H54 (cell line): ENCODE measurements at places on chromosomes 13 and 19.

DNA sequence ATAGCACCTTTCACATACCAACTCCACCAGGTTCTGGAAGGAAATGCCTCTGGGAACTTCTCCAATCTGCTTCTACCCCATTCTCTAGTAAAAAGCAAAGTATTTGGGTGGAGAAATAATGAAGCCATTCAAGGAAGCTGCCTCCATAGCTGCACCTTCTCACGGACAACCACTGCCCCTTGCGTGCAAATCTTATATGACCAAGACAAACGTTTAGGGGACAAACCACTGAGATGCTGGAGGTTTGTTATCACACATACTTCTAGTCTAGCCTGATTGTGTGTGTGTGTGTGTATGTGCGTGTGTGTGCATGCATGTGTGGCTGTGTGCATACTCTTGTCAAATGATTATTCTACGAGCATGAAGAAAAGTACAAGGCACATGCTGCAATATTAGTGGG is 6.5 kb upstream of the METTL21C start:
- no peak for DNase-seq

DNA sequence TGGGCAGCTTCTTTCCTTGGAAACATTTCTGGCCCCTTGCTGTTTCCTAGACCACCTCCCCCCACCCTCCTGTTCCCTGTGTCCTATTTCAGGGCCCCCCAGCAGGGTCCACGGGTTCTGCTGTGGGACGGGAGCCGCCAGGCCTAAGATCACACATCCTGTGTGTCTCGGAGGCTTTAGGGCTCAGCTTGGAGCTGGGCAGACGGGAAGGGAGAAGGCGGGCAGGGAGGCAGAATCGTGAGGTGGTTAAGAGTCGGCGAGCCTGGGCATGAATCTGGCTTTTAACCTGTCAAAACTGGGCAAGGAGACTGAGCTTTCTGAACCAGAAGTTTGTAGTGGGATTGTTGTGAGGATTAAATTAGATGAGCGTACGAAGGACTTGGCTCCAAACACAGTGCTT is 4.8 kb downstream of the KCNC3 start:
- no peak for DNase-seq

- no peak for DNase-seq
Measured at GRCh38 chr19:41753936-41754529, 1.3 kb upstream of the CEACAM6 start.

DNA sequence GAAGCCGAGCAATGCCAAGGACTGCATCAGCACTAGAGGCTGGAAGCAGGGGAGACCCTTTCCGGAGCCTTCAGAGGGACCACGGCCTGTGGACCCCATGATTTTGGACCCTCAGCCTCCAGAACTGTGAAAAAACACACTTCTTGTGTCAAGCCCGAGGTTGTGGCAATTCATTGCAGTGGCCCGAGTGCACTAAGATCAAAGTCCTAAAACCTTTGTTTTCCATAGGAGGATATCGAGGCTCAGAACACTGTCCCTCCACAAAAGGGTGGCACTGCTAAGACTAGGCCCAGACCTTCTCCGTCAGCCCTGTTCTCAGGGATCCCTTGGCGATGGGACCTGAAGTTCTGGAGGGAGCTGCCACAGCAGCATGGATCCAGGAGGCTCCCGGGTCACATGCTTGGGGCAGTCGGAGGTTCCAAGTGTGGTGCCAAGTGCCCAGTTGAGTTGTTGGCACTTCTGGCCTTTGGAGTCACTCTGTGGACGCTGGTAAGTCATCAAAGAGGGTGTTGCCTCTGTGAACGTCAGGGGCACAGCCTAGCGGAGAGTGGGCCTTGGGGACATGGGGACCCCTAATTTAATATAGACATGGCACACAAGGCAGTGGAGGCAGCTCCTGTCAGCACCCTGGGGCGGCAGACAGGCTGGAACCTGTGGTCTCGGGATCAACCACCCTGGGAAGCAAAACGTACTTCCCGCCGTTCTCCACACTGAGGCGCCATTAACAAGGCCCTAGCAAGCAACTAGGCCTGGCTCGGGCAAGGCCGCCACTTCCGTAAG is 199.2 kb downstream of the COL4A1 start:
- peak; percentile 50 for DNase-seq

GRCh38 chr13:28001837-28002473 is 13.5 kb upstream of the URAD start:
- DNase-seq, result no peak

- DNase-seq, result no peak
Measured at GRCh38 chr19:44580366-44580895, 32.9 kb upstream of the IGSF23 start.

- DNase-seq, result no peak
Measured at GRCh38 chr13:33328701-33329100, 43.1 kb upstream of the STARD13 start.

- DNase-seq, result no peak
Measured at GRCh38 chr19:47239610-47240296, 8.8 kb upstream of the BBC3 start.

DNA sequence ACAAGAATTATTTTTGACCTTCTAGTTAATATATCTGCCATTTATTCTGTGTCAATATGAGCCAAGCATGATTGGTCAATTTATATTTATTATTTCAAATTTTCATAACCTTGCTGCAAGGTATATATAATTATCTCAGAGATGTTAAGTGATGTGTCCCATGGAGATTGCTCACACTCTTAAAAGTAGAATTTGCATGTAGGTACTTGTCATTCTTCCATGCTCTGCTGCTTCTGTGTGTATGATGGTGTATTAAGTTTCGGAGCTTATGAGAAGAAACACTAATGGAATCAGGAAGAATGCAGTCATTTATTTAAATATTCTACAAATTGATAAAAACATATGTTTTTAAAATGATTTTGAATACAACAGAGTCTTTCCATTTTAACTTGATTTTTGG is 586.8 kb upstream of the MIR17HG start:
- DNase-seq, result no peak

- no peak for DNase-seq
Measured at GRCh38 chr19:31342926-31343325, 6.3 kb downstream of the TSHZ3 start.

DNA sequence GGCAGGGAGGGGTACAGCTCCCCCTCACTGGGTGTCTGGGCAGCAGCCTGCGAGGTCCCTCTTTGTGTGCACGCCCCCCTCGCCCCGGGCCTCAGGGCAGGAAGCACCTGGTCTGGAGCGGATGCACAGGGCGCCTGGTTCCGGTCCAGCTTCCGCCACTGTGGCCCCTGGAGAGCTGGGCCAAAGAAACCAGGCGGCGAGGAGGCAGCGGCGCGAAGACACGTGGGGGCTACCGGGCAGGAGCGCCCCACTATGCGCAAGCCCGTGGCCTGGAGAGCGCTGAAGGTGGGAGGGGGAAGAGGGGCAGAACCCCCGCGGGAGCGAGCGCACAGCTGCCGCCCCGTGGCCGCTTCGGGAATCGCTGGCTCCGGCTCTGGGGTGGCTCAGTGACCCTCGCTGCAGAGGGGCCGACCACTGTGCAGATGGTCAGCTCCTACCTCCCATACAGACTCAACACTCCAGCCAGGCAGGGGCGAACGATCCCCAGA is 1.7 kb upstream of the LYL1 start:
- no peak for DNase-seq

GRCh38 chr13:78022164-78022877 is 103.7 kb upstream of the EDNRB start:
- DNase-seq, result peak; percentile 5

- no peak for DNase-seq
Measured at GRCh38 chr13:48644141-48644540, 9.6 kb upstream of the CYSLTR2 start.

GRCh38 chr13:33798023-33798422 is 19.9 kb upstream of the RFC3 start:
- DNase-seq, result no peak

DNA sequence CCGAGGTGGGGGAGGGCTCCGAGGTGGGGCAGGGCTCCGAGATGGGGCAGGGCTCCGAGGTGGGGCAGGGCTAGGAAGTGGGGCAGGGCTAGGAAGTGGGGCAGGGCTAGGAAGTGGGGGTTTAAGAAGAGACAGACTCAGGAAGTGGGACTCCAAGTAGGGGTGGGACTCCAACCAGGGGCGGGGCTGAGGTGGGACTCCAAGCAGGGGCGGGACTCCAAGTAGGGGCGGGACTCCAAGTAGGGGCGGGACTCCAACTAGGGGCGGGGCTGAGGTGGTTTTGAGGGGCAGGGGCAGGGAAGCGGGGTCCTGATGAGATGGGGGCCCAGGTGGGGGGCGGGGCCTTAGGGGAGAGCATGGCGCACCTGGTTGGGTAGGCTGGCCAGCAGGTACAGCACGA is 13.6 kb downstream of the CFD start:
- DNase-seq, result peak; percentile 82

GRCh38 chr19:41888926-41889325 is 5.9 kb downstream of the ARHGEF1 start:
- DNase-seq, result no peak
